Nucleus accumbens (tissue), 56 donors: ENCODE measurements at places on chromosomes 16 and 17.
A peak's percentile ranks its signal among the peaks of the same experiment; 100 is the strongest.

- DNase-seq: peak; percentile 40
Observed at GRCh38 chr17:42681976-42682721, at the start of gene CNTNAP1. Gene CNTNAP1, plus strand, starts transcription at chr17:42682531. Its CDS starts 299 bp downstream, at chr17:42682830.

DNA sequence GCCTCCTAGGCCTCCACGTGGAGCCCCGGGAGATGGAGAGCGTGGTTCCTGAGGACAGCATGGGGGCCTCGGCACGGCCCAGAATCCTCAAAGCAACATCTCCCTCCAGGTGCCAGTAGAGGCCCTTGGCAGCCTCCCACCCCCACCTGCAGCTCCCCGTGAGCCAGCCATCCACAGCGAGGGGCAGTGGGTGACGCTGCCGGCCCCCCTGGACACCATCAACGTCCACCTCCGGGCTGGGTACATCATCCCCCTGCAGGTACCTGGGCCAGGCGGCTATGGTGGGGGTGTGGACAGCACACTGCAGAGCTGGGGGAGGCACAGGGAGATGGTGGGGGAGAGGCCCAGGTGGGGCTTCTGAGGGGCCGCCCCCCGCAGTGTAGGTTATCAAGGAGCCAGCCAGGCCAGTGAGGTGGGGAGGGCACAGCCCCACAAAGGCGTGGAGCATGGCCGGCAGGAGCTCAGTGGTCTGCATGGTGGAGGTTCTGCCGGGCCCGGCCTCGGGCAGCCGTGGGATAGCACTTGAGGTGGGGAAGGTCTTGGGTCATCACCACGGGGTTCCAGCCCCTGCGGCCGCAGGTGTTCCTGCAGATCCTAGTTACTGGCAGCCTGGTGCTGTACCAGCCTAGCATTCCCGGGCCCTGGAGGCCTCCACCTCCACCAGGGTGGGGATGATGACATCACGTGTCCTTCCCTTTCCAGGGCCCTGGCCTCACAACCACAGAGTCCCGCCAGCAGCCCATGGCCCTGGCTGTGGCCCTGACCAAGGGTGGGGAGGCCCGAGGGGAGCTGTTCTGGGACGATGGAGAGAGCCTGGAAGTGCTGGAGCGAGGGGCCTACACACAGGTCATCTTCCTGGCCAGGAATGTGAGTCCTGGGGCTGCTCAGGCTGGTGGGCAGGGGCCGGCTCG is 16.4 kb downstream of the GAA start:
- DNase-seq: no peak

DNA sequence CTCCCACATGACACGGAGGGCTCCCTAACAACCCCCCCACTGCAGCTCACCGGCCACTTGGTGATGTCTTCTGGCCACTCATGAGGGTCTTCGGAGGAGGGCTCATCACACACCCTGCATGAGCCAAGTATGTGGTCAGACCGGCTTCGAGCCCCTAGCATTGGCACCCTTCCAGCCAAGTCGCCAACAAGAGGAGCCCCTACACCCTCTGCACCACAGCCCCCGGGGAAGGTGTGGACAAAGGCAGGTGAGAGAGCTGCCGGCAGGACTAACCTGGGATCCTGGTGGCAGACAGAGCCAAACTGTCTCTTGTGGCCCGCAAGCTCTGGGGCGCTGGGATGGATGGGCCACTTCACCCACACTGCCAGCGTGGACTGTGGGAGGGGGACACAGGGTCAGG is 6.5 kb downstream of the SNRNP25 start:
- no peak for DNase-seq

DNA sequence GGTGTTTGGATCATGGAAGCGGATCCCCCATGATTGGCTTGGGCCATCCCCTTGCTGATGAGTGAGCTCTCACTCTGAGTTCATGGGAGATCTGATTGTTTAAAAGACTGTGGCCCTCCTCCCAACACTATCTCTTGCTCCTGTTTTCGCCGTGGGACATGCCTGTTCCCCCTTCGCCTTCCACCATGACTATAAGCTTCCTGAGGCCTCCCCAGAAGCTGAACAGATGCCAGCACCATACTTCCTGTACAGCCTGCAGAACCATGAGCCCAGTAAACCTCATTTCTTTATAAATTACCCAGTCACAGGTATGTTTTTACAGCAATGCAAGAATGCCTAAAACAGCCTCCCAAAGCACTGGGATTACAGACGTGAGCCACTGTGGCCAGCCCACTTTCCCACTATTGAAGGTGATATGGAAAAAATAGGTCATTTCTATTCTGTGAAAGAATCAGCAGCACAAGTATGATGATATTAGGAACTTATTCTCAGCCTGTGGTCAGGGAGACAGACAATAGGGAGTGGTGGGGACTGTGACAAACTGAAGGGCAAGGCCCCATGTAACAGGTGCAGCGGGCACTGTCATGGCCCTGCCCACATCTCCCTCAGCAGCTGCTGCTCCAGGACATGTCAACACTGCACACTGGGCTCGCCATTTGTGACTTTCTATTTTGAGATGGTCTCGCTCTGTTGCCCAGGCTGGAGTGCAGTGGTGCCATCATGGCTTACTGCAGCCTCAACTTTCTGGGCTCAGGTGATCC is 33.7 kb upstream of the LITAF start:
- DNase-seq: no peak

DNA sequence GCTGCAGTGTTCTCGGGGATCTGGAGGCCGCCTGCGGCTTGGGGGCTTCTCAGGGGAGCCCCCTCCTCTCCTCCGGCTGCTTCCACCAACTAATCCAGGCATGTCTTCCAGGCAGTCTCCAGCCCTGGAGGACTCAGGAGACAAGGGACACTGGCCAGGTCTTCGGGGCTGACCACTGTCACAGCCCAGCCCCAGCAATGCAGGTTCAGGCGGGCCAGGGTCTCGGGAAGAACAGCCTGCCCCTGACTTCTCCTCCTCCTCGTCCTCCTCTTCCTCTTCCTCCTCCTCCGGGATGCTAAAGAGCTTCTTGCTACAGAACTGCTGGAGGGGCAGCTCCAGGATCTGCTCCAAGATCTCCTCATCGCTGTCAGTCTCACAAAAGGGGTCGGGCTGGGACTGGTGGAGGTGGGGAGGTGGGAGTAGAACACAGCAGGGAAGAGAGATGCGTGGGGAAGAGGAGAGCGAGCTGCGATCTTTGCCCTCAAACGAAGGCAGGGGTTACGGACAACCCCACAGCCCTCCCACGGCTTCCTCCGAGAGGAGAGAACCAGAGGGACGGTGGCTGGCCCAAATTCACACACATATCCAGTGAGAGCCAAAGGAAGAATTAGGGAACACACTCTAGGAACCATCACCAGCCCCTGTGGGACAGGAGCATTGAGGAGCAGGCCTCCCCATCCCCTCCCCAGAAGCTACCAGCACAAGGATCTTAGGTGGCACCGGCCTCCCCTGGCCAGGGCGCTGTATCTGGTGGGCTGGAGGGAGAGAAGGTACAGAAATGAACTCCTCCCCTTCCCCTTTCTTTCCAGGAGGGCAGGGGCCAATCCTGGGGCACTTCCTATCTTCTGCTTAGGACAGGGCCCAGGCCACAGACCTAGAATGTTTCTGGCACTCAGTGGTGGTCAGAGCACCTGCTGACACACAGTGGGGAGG is 19.3 kb downstream of the TSPOAP1 start:
- DNase-seq: no peak

DNA sequence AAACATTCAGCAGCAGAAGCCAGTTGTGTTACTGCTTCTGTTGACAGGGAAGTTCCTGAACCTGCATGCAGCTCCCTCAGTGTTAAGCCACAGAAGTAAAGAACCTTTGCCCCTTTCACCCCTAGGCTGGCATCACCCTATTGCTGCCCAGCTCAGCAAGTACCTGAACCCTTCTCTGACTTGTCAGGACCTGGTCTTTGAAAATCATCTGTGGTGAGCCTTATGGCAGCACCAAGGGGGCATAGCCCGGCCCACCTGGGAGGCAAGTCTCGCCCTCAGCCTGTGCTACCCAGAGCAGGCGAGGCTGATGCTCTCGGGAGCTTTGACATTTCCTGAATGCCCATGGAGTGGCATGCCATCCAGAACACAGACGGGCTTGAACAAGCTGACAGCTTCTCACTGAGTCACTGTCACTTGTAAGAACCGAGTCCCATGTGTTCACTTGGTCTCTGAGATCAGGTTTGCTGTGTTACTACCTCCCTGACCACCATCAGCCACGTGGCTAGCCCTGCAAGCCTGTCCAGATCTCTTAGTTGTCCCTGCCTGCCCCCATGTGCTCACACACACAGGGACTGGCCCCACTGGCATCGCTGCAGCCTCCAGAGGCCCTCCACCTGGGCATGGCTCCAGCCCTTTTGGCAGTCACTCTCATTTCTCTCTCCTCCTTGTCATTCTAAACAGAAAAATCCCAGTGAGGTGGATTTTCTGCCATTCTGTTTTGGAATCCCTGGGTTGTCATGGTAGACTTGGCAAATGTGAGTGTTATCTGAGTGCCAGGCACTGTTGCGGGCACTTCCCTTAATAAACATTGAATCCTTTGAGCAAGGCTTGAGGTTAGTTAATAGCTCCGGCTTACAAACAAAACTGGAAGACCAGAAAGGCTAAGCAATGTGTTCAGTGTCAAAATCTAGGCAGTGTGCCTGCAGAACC is 2.9 kb upstream of the CARMIL2 start:
- no peak for DNase-seq

DNA sequence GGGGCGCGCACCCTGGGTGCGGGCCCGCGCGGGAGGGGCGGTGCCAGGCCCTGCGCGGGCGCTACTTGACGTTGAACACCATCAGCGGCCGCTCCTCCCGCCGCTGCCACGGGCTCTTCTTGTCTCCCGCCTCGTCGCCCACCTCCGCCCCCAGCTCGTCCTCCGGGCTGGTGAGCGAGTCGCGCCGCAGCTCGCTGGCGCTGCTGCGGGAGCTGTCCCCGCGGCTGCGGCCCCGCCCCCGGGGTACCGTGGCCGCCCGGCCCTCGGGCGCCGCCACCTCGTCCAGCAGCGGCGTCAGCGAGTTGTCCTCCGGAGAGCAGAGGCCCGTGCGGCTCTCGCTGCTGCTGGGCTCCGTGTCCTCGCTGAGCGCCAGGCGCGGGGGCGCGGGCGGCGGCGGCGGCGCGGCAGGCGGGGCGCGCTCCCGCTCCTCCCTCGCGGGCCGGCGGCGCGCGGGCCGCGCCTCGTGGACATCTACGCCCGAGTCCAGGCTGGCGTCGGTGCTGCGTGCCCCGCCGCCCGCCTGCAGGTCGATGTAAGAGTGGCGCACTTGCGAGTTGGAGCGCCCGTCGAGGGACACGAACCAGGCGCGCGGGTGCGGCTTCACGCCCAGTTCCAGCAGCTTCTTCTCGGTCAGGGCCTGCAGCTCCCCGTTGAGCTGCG is 8.7 kb downstream of the GRN start:
- no peak for DNase-seq

GRCh38 chr17:42674755-42675347 is 1.9 kb downstream of the PLEKHH3 start:
- DNase-seq: no peak

GRCh38 chr17:13024526-13025257 is 6.9 kb upstream of the ELAC2 start:
- peak; percentile 62 for DNase-seq
